ENCODE measurements at places on chromosomes 12 and 14.

DNA sequence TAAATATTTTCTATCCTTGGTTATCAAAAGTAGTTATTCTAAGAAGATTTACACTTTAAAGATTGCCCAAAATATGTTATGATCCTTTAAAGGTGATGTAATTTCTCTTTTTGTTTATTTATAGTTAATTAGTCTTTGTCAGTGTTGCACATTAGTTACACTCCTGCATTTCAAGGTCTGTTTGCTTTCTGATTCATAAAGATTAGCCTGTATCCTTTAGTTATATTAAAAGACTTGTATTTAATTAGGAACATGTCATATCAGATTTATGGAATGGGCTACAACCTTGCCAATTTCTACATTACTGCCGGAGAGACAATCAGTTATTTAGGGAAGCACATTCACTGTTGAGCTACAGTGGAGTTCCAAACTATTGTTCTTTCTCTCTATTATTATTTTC, 3.5 kb downstream of the EPYC start:
- no peak for DNase-seq

DNA sequence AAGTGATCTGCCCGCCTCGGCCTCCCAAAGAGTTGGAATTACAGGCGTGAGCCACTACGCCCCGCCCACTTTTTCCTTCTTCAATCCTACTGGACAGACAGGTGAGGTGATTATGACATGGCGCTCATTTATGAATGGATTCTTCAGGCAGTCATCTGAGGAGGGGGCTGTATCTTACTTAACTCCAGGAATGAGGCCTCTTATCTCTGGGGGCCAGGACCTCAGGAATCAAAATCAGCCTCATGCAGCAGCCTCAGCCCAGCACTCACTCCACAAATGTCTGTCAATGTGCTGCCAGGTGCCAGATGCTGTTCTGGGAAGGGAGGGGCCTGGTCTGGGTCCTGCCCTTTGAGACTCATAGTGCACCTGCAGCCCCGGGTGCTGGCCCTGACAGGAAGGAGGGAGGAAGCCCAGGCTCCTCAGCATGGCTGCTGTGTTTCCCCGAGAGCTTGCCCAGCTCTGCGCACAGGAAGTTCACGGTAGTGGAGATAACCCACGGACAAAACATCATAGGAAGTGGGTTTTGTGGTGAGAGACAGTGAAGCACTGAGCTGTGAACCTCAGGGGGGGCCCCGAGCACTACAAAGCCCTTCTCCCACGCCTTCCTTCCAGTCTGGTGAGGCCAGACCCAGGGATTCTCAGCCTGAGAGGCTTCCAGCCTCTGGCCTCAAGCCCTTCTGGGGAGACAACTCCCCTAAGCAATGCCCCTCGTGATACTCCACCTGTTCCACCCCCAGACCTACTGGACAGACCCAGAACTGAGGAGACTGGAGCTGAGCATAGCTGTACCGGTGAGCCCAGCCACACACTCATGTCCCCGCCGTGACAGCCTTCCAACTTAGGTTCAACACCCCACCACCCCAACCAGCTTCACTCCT, 22.3 kb downstream of the GALNT6 start:
- DNase-seq = peak; percentile 77

DNA sequence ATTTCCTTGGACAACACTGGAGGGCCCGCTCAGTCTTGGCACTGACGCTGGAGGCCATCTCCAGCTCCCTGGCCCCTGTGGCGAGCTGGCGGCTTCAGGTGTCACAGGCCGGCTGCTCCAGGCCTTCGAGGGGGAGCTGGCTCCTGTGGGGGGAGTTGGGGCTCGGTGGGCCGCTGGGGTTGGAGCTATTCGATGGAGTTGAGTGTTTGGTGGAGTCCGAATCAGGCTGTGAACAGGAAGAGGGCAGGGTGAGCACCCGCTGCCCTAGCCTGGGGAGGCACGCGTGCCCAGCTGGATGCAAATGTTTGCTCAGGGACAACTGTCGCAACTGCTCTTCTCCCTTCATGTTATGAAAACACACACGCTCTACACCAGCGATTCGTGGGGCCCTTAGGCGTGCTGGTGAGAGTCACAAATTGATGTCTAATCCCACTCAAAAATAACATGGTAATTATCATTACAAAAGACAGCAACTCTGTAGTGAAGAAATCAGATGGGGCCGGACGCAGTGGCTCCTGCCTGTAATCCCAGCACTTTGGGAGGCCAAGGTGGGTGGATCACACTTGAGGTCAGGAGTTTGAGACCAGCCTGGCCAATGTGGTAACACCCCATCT, 11.3 kb downstream of the AMN start:
- no peak for DNase-seq

- no peak for DNase-seq
Observed at GRCh38 chr12:121632069-121632970, 6.0 kb downstream of the ORAI1 start.

- DNase-seq = no peak
Observed at GRCh38 chr14:101932673-101933072, 31.7 kb upstream of the DYNC1H1 start.

GRCh38 chr12:69998011-69998410, 173.0 kb downstream of the MYRFL start:
- DNase-seq = no peak

DNA sequence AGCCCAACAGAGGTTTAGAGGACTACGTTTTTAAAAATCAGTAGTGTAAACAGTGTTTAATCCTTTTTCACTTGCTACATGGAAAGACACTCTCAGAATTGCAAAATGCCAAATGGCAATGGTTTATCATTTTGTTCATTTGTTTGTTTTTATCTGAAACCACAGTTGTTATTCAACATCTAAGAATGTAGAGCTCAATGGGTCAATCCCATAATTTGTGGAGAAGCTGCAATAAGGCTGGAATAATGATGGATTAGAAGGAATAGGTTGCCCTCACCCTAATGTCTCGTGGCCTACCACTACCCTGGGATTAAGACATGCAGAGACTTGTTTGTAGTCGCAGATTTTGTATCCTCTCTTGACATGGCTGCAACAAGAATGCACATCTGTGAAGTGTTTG, 115.7 kb downstream of the LLPH start:
- DNase-seq = no peak

GRCh38 chr14:68342216-68342763, 450.6 kb downstream of the ZFP36L1 start:
- no peak for DNase-seq

- no peak for DNase-seq
Observed at GRCh38 chr14:90388437-90388836, 8.4 kb upstream of the CALM1 start.

DNA sequence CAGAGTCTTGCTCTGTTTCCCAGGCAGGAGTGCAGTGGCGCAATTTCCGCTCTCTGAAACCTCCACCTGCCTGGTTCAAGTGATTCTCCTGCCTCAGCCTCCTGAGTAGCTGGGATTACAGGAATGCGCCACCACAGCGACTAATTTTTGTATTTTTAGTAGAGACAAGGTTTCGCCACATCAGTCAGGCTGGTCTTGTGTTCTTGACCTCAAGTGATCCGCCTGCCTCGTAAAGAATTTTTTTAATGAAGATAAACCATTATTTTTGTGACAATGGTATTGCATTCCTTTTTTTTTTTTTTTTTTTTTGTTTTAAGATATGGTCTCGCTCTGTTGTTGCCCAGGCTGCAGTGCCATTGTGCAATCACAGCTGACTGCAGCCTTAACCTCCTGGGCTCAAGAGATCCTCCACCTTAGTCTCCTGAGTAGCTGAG, 25.8 kb downstream of the ACVR1B start:
- DNase-seq = no peak

DNA sequence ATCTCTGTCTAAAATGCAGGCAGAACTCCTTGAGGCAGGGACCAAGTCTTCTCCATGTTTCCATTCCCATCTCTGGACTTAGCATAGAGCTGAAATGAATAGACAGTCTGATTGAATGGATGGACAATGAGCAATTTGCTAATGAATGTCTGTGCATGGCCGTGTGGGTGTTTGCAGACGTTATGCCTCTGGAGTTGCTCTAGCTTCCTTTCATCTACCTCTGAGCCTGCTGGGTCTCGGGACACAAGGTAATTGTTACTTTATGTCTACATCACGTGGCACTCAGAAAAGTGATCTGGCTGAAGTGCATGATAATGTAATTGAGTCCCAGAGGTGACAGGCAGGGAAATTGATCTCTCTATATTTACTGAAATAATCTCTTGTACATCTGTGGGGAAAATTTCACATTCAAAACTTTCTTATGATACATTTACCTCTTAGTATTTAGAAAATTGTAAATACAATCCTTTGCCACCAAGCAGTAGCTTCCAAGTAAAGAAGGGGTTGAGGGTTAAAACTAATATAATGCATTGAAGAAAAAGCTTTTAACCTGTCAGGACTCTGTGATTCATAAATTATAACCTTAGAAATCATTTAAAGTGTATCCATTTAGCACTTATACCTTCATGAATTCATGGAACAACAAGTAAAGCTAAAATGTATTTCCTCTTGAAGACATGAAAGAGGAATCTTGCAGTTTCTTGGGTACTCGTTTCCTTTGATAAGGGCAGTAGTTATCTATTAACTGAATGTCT, 424.1 kb downstream of the APAF1 start:
- DNase-seq = no peak

- no peak for DNase-seq
Observed at GRCh38 chr12:92118826-92119536, 26.7 kb downstream of the BTG1 start.

DNA sequence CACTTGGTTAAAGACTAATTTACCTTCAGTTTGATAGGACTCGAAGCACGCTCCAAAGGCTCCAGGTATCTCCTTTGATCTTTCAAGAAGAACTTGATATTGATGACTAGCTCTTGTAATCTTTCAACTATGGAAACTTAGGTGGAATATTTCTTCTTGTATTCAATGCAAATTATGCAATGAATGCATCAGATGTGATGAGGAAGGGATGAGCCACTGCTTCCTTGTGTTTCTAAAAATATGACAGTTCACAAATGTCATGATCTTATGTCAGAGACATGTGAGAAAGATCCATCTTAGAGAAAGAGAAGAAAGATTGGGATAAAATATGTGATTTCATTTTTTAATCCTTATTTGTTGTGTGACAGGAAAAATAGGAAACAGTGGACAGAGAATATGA, 9.9 kb downstream of the RNASE9 start:
- no peak for DNase-seq

- DNase-seq = peak; percentile 92
Observed at GRCh38 chr12:57462251-57462911, 2.8 kb downstream of the GLI1 start.

DNA sequence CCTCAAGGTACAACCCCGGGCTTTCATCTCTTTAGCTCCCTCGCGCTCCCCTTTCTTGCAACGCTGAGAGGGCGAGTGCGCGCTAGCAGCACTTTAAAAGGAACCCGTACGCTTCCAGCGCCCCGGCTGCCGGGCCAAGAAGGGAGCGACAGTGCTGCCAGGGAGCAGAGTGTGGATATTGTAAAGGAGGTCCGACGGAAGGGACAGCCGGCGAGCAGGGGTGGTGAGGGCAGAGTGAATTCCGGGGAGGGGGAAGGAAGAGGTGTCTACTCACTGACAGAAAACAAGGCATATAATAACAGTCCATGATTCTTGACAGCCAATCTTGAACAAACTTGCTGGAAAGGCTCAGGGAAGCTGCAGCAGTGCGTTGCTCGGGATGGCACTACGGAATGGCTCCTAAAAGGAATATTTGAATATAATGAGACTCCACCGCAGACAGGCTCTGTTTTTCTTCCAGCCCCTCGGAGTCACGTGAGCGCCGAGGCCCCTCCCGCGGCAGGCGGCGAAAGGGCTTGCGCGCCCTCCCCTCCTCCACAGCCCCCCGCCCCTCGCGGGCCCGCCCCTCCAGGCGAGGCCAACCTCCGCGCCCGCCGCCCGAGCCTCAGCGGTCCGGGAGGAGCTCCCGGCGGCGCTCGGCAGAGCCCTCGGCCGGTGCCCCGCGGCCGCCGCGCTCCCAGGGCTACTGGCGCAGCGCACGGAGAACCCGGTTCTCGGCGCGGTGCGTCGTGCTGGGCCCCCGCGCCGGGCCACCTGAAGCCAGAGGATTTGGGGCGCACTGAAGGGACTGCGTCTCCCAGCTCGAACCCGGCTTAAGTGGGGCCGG, 3.4 kb downstream of the BMP4 start:
- peak; percentile 95 for DNase-seq

DNA sequence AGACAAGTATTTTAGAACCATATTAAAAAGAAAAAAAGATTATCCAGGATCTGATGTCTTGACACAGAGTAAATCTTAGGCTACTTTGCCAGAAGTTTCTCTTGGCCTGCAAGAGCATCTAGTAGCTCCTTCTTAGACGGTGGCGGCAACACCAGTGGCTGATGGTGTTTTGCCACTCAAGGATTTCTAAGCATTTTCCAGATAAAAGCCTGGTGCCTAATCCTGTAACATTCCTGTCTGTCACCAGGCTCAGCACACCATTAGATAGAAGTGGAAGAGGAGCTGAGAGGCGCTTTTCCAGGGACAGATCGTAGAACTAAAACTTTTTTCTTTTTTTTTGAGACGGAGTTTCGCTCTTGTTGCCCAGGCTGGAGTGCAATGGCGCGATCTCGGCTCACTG, 14.0 kb downstream of the WNT5B start:
- no peak for DNase-seq

DNA sequence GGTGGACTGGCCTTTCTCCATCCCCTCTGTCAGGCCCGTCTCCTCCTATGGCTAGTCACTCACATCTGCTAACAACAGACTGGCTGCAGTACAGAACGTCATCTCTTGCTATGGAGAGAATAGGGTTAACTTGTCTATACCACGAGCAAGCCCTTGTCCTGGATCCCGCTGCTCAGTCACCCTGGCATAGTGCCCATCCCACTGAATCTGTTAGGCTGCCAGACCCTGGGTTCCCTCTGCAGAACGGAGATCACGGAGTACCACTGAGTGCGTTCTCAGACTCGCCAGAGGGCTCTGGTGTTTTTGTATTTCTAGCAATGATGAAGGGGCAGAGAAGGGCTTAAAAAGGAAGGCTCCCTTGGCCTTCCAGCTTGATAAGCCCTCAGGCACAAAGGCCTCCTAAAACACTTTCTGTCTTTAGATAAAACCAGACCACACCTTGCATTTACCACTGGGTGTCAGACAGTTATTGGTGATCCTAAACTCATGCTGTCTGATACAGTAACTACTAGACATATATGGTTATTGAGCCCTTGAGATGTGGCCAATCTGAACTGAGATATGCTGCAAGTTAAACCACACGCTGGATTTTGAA, 6.3 kb upstream of the NRIP2 start:
- no peak for DNase-seq

DNA sequence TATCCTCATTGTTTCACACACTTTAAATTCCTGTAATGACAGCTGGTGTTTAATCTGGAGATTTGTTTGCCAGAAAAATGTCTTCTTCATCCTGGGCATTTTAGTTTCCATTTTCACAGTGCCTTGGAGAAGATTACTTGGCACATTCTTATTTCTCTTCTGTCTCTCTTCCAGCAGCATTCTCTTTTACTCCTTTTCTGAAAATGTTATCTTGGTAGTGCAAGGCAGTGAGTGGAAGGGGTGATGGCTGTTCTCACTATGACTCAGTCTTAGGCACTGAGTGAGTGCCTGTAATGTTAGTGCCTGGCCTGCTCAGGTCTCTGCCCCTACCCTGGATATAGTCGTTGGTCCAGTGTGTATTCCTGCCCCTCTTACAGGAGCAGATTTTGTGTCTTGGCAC, 13.1 kb downstream of the CLECL1 start:
- DNase-seq = no peak

All from femur (tissue), 1 donor.